ENCODE measurements at places on chromosomes 5 and 9.

DNA sequence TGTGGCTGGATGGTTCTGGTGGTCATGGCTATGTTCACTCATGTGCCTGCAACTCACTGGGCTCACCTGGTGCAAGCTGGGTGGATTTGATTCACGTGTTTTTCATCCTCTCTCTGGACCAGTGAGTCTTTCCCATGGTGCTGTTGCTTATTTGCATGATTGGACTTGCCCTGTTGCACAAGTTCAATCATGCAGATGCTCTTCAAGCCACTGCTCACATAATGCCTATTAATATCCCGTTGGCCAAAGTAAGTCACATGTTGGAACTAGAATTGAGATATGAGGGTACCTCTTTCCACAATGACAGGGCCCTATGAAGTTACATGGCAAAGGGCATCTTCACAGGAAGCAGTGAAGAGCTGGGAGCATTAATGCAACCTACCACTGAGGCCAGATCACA lies 26.5 kb upstream of the MROH2B start:
- no peak for DNase-seq

DNA sequence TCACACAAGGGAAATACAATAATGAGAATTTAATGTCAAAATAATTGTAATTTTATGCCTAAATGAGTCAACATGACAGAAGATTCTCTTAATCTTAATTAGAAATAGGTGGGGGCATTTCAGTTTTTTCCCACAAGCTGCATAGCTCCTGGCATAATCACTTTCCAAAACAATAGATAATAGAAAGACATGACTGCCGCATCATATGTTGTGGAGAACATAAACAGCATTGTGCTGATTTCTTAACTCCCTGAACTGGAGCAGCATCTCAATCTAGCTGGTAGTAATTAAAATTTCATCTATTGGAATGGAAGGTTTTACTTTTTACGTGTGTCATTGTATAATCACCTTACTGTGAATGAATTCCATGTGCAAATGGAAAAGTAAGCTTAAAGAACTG lies 112.1 kb downstream of the ST8SIA4 start:
- no peak for DNase-seq

DNA sequence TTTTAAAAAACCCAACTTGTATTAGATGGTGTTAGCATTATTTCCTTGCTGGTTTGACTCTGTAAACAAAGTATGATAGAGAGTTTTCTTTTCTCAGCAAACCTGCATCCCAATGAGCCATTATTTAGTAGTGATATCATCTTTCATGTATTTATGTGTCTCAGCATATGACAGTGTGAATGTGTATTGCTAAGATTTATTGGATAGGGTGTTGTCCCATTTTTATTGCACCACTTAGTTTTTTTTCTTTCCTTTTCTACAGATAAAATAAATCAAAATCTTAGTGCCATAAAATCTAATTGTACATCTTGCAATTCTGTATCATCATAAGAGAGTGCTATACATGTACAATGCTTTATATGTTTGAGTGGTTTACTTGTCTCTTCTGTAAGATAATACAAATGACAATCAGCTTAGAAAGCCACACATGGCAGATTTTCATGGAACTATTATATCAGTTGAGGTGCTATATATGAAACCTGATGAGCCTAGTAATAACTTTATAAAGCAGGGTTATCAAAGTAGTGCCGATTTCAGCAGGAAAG lies 149.2 kb upstream of the CYLC2 start:
- no peak for DNase-seq

DNA sequence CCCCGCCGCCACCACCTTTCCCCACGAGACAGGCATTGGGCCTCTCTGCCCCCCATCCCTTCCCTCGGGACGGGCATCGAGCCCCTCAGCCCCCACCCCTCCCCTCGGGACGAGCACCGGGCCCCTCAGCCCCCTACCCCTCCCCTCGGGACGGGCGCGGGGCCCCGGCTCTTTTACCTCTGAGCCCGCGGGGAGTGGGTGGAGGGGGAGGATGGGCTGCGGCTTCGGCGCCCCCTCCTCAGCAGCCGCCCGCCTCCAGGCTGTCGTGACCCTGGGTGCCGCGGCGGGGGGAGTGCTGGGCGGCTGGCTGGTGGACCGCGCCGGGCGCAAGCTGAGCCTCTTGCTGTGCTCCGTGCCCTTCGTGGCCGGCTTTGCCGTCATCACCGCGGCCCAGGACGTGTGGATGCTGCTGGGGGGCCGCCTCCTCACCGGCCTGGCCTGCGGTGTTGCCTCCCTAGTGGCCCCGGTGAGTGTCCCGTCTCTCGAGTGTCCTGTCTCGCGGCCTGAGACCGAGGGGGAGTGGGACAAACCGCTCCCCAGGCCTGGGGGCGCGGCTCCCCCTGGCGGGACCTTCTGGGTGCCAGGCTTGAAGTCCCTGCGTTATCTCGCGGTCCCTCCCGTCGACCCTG lies 791 bp downstream of the SLC2A8 start:
- DNase-seq: no peak

DNA sequence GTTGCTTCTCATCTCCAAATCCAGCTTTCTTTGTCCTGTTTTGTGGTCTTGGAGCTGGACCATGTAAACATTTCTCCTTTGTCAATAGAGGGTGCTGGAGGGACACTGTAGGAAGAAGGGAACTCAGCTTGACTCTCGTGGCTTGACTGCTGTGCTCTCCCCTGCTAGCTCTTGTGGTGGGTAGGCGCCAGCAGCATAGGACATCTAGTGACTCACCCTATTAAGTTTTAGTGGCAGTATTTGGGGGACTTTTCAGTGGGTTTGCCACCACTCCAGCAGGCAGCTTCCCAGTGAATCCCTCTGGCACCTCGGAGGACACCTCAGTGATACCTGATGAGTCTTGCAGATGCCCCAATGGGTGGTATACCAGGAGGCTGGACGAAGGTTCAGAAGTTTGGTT lies 97.8 kb downstream of the TSSK1B start:
- DNase-seq: no peak

DNA sequence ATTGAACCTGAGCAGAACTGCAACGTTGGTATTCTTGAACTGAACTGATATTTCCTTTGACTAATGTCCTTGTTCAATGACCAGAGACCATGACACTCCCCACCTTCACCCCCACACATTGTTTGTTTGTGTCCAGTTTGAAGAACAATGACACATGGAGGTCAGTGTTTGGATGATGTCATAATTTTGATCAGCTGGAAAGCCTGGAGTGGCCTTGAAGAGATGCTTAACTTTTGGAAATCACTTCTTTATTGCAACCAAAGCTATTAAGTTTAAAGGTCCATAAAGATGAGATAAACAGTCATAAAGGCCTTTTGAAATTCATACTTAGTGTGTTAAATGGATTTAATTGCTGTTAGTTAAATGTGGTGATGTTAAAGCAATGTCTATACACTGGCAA lies 92.7 kb downstream of the TMC1 start:
- no peak for DNase-seq

DNA sequence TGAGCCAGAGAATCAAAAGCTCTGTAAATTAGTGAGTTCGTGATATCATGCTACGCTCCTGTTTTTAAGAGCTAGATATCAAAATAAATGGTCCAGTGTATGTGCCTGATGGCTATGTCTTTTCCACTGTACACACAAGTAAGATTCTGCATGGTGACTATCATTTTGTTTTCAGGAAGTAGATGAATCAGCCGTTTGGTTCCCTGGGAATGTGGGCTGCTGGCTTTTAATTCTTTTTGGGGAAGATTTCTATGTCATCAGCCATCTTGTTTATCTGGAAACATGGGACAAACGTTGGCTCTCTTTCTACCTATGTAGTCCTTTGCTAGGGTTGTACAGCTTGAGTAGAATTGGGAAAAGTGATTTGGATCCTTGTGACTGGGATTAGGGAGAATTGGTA lies 126.7 kb downstream of the GRIA1 start:
- no peak for DNase-seq

- peak; percentile 40 for DNase-seq
These were observed 11.9 kb downstream of the FAM240B start for GRCh38 chr9:38707885-38708637.

GRCh38 chr5:141192110-141192725 lies at the start of gene PCDHB10:
PCDHB10 (plus strand) TSS chr5:141192353; CDS start chr5:141192553, 200 bp downstream.
- peak; percentile 11 for DNase-seq

- no peak for DNase-seq
These were observed 23.7 kb upstream of the NR3C1 start for GRCh38 chr5:143427122-143427735.

DNA sequence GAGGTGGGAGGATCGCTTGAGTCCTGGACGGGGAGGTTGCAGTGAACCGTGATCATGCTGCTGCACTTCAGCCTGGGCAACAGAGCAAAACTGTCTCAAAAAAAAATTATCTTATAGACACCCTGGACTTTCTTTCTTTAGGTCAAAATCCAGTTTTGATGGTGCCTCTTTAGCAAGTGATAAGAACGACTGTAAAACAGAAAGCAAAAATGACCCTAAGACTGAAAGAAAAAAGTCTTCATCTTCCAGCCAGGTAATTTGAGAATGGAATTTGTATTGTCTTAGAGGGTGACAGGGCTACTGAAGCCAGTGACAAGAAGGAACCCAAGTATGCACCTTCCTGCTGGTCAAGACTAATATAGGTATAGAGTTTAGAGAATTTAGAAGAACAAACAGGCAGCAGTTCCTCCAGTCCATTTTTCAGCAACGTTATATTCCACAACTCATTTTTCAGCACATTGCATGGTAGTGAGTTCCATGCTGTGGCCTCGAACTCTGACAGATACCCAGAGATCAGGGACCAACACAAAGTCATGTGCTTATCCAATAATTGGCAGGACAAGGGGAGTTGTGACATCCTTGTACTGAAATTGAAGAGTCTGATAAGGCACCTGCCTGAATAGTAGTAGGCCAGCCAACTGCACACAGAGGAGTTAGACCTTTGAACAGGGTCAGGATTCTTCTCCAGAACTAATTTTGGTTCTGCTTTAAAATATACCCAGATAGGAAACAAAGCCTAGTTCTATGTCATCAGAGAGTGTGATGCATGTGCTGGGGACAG lies 46.5 kb downstream of the GRAMD2B start:
- no peak for DNase-seq

GRCh38 chr9:86749894-86750255 lies 197.4 kb downstream of the GAS1 start:
- no peak for DNase-seq

DNA sequence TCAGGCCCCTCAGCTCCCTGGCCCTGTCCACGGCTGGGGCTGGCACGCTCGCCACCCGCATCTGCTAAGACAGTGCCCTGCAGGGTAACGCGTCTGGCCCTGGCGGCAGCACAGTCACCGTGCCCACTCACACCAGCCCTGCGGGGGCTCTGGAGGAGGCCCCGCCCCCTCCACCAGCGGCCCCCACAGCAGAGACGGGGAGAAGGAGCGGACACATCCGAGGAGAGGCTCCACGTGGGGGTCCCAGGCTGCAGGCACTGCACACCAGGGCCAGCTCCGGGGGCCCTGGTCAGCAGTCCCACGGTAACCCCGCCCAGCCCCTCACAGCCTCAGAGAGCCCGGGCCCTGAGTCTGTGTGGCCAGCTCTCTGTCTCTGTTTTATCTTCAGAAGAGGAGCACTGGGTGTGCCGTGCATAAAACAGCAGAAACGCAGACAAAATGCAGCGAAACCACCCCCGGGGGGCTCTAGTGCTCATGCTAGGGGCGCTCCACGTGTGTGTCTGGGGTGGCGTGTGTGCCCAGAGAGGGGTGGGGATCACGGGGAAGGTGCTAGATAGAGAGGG lies 47.5 kb upstream of the NRARP start:
- DNase-seq: no peak

DNA sequence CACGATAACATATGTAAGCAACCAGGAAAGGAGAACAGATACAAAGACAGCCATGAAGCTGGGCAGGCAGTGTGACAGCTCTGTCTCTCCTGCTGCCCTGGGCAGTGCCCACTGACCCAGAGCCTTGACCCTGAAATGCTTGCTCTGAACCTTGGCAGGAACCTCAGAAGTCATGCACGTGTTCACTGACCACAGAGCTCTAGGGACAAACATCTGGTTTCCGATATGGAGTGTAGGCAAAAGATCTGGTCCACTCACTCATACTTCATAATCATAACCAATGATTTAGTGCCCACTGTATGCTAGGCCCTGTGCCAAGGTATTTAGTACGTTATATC lies 102.6 kb downstream of the FSTL4 start:
- no peak for DNase-seq

GRCh38 chr9:137544176-137544760 lies 5.9 kb downstream of the PNPLA7 start:
- no peak for DNase-seq

DNA sequence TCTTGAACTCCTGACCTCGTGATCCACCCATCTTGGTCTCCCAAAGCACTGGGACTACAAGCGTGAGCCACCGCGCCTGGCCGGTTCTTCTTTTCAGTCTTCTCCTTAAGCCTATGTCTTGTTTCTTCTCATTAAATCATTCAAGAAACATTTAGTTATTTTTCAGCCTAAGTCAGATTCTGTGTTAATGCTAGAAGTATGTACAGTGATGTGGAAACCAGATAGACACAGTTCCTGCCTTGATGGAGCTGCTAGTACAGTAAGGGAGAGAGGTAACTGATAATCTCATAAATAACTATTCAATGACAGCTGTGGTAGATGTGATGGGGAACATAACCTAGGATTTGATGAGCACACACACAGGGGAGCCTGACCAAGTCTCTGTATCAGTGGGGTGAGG lies 46.3 kb upstream of the NR3C1 start:
- no peak for DNase-seq

All from NCI-H2081 (cell line).